ENCODE measurements at places on chromosomes 11 and 22.

- no peak for DNase-seq
Measured at GRCh38 chr11:15434529-15434928, 319.8 kb downstream of the INSC start.

DNA sequence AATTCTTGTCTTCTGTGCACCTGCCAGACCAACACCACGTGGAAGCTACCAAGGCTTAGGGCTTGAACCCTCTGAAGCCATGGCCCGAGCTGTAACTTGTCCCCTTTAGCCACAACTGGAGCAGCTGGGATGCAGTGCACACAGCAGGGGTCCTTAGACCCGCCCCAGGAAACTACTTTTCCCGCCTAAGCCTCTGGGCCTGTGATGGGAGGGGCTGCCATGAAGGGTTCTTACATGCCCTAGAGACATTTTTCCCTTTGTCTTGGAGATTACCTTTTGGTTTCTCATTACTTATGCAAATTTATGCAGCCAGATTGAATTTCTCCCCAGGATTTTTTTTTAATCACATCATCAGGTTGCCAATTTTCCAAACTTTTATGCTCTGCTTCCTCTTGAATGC, 9.7 kb downstream of the PATE3 start:
- no peak for DNase-seq

DNA sequence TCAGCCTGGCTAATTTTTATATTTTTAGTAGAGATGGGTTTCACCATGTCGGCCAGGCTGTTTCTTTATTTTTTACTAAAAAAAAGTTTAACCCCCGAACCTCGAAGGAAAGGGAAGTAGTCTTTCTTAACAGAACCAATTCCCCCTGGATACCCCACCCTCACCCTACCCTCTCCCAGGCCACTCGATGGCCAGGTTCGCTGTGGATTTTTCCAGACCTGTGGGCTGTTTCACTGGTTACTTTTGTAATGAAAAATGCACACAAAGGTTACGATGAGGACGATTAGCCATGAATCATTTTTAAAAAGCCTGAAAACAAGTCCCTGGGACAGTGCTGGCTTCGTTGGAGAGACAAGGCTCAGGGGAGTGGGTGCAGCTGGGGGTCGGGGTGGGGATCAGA, 2.5 kb downstream of the TSPO start:
- no peak for DNase-seq

DNA sequence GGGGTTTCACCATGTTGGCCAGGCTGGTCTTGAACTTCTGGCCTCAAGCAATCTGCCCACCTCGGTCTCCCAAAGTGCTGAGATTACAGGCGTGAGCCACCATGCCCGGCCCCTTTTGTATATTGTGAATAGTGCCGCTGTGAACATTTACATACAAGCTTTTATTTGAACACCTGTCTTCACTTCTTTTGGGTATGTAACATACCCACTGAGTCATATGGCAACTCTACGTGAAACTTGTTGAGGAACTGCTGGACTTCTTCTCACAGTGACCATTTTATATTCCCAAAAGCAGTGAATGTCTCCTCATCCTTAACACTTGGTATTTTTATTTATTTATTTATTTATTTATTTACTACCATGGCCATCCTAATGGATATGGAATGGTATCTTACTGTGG, 3.9 kb upstream of the SCT start:
- no peak for DNase-seq

- no peak for DNase-seq
Measured at GRCh38 chr22:20057596-20058268, 22.3 kb upstream of the DGCR8 start.

DNA sequence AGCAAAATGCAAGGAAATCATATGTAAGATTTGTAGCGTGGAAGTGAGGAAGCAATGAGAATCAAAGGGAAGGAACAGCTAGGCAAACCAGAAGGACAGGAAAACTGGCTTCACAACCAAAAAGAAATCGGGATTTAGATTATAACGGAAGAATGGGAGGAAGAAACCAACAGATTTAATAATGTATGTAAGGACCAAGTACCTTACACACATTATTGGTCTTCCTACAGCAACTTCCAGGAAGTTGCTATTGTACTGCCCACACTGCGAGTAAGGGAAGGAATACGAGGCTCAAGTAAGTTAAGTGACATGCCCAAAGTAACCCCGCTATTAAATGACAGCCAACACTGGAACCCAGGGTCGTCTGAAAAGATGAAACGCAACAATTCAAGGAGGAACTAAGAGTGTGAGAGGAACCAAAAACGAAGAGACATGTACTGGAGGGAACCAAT, 473 bp downstream of the TXN2 start:
- no peak for DNase-seq

DNA sequence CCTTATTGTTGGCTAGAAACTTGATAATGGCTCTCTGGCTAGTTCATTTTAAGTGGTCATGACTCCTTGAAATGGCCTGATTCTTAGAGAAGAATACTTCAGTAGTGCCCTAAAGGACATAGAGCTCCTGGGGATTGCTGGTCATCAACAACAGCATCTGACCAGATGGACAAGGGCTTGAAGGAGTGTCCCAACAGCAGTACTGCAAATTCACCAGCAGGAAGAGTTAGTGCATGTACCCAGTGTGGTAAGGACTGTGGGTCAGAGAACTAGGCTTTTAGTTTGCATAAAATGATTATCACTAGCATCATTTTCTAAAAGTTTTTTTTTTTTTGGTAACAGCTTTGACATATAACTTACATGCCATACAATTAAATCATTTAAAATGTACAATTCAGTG, 39.5 kb upstream of the CUL5 start:
- DNase-seq, result no peak

DNA sequence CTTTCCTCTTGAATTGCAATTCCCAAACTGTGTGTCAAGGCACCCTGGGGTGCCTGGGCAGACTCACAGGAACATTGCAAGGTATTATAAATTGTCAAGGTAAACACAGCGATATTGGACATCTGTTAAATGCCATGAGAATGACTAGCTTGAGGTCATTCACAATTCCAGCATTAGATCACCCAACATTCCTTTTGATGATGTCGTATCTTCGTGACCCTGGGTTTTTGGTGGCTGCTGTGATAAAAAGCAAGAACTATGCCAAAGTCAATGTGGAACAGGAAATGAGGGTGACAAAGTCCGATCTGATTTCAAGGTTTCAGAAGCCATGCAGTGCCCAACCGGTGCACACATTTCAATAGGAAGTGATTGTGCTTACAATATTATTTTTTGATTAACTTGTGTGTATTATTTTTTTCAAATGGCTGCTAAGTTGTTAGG, 458.4 kb downstream of the MIAT start:
- no peak for DNase-seq

- DNase-seq, result no peak
Measured at GRCh38 chr11:12810568-12810894, 136.3 kb downstream of the TEAD1 start.

- no peak for DNase-seq
Measured at GRCh38 chr11:31863170-31863832, 52.2 kb upstream of the PAX6 start.

GRCh38 chr11:46235777-46236688, 41.4 kb upstream of the CREB3L1 start:
- no peak for DNase-seq

GRCh38 chr11:77501758-77502157, 27.9 kb upstream of the PAK1 start:
- no peak for DNase-seq

GRCh38 chr11:130144141-130144540, 15.4 kb upstream of the ST14 start:
- no peak for DNase-seq

- no peak for DNase-seq
Measured at GRCh38 chr22:29190051-29190450, 15.6 kb upstream of the EMID1 start.
